ENCODE measurements at places on chromosomes 4 and X. TPM values are rescaled to one million over a fixed set of nuclear protein-coding genes. Genes with fewer than 3 reads are reported as not detected.

GABRB1 gene
- not detected for total RNA-seq

SULT1B1 gene
- total RNA-seq = 0.12 TPM

NXF2 gene
- not detected for total RNA-seq

ADH1A gene
- total RNA-seq = not detected

CYBB gene
- total RNA-seq = not detected

TSPYL2 gene
- 18.6 TPM for total RNA-seq

CCKAR gene
- total RNA-seq = not detected

MAOA gene
- total RNA-seq = 5.5 TPM

ATG4A gene
- total RNA-seq = 11.1 TPM

HSD17B13 gene
- total RNA-seq = 0.22 TPM

SSX2B gene
- not detected for total RNA-seq

SGMS2 gene
- total RNA-seq = 96.4 TPM

UGT2B15 gene
- not detected for total RNA-seq

GPAT3 gene
- total RNA-seq = 30.2 TPM

FGG gene
- not detected for total RNA-seq

ANOS1 gene
- 7.9 TPM for total RNA-seq

RNF212 gene
- 2.0 TPM for total RNA-seq

SLC9B1 gene
- total RNA-seq = 0.87 TPM

FRG2 gene
- not detected for total RNA-seq

SLC4A4 gene
- 2.0 TPM for total RNA-seq

Data from uterine smooth muscle cell (primary cell).